GM03348 (cell line): ENCODE measurements at places on chromosomes 3 and 15.

- DNase-seq = no peak
These were observed 39.0 kb upstream of the THRB start for GRCh38 chr3:24533561-24534193.

DNA sequence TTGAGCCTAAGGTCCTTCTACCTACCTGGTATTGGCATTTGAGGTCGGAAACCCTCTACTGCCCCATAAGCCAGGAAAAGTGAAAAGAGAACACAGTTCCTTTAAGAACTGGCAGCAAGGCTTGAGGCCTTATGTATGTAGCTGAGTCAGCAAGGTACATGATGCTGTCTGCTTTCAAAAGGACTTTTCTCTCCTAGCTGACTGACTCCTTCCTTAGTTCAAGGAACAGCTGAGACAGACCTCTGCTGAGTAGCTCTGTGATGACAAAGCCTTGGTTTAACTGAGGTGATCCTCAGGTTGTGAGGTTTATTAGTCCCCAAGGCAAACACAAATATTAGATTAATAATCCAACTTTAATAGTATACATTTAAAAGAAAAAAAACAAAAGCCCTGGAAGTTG, 45.8 kb downstream of the ADPGK start:
- no peak for DNase-seq

- peak; percentile 5 for DNase-seq
These were observed 61.8 kb upstream of the TMCO5A start for GRCh38 chr15:37872661-37873060.

GRCh38 chr3:108030960-108031359, 59.9 kb downstream of the CD47 start:
- no peak for DNase-seq

GRCh38 chr3:19931180-19931692, 2.8 kb downstream of the EFHB start:
- DNase-seq = no peak

GRCh38 chr15:34223904-34224596, 766 bp upstream of the EMC4 start:
- no peak for DNase-seq
